ENCODE measurements at places on chromosomes 6 and 20.

DNA sequence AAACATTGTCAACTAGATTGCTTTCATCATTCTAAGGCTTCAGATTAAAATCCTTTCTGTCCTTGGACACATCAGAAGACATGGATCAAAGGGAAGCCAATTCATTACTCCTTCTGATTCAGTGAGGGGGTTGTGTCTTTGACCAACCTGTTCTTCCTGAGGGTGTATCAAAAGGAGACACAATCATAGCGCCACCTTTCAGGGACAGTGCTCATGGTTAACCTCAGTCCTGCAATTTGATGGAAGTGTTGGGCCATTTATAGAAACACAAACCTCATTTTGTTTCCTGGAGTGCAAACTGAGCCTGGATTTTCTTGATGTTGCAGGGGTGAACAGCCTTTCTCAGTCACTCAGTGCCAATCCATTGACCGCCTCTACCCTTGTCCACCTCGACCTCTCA, 163.9 kb upstream of the SCGN start:
- no peak for DNase-seq

- DNase-seq, result no peak
Measured at GRCh38 chr20:60904730-60905129, 347.3 kb upstream of the CDH4 start.

- DNase-seq, result no peak
Measured at GRCh38 chr6:397056-397455, 5.5 kb downstream of the IRF4 start.

- DNase-seq, result no peak
Measured at GRCh38 chr20:59835448-59836395, 97.7 kb downstream of the SYCP2 start.

- no peak for DNase-seq
Measured at GRCh38 chr20:52139986-52140385, 51.6 kb downstream of the ZFP64 start.

- DNase-seq, result no peak
Measured at GRCh38 chr6:52497652-52498408, 77.7 kb downstream of the EFHC1 start.

- DNase-seq, result no peak
Measured at GRCh38 chr20:50014570-50015562, 32.1 kb downstream of the SNAI1 start.

- DNase-seq, result no peak
Measured at GRCh38 chr20:46695892-46696291, 6.6 kb upstream of the TP53RK start.

- DNase-seq, result no peak
Measured at GRCh38 chr6:167668019-167668753, 158.5 kb upstream of the AFDN start.

GRCh38 chr6:13395272-13396237, 67.2 kb upstream of the TBC1D7 start:
- DNase-seq, result no peak

DNA sequence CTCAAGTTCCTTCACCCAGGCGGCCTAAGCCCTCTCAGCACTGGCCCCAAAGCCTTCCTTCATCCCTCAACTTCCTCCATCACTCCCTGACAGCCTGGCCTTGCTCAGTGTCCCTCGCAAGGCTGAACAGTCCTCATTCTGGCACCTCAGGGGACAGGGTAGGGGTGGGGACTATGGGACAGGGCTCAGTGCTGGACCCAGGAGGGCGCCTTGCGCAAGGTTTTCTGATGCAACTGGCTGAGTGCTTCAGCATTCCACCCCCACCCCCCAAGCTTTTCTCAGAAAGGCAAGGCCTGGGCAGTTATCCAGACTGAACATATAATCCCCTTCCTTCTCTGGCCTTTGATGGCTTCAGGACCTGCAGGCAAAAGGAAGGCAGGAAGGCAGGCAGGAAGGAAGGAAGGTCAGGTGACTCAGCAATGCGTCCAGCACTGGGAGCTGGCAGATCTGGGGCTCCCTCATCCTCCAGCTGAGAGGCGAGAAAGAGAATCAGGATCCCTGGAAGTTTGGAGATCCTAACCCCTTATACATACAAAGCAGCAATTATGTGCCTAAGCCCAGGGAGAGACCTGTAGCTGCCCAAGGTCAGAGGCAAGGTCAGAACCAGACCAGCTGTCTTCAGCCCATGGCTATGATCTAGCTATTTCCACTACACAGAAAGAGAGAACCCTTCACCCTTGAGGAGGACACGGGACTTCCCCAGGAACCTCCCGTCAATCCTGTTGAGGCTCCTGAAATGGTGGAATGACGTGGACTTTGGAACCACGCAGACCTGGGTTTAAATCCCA, 8.6 kb upstream of the TRIB3 start:
- DNase-seq, result no peak

DNA sequence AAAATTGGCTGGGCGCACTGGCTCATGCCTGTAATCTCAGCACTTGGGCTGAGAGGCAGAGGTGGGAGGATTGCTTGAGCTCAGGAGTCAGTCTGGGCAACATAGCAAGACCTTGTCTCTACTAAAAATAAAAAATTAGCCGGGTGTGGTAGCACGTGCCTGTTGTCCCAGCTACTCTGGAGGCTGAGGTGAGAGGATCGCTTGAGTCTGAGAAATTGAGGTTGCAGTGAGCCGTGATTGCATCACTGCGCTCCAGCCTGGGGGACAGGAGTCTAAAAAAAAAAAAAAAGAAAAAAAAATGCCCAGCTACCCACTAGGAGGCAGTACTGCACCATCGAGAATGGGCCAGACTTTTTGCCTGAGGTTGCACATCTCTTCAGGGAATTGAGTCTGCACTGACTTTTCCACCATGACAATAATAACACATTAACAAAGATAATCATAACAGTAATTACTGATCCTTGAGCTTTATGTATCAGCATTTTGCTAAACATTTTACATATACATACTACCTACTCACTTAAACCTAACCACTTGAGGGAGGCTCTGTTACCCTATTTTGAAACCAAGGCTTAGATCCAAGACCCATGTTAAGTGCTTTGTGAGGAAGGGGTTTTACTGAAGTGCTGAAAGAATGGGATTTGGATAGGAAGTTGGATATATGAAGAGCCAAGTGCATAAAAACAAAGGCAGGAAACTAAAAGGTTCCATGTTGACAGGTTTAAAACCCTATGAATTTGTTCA, 21.0 kb downstream of the SRSF3 start:
- no peak for DNase-seq

GRCh38 chr6:46052479-46052878, 36.8 kb upstream of the CLIC5 start:
- no peak for DNase-seq

- DNase-seq, result no peak
Measured at GRCh38 chr6:47258724-47259347, 50.9 kb downstream of the TNFRSF21 start.

DNA sequence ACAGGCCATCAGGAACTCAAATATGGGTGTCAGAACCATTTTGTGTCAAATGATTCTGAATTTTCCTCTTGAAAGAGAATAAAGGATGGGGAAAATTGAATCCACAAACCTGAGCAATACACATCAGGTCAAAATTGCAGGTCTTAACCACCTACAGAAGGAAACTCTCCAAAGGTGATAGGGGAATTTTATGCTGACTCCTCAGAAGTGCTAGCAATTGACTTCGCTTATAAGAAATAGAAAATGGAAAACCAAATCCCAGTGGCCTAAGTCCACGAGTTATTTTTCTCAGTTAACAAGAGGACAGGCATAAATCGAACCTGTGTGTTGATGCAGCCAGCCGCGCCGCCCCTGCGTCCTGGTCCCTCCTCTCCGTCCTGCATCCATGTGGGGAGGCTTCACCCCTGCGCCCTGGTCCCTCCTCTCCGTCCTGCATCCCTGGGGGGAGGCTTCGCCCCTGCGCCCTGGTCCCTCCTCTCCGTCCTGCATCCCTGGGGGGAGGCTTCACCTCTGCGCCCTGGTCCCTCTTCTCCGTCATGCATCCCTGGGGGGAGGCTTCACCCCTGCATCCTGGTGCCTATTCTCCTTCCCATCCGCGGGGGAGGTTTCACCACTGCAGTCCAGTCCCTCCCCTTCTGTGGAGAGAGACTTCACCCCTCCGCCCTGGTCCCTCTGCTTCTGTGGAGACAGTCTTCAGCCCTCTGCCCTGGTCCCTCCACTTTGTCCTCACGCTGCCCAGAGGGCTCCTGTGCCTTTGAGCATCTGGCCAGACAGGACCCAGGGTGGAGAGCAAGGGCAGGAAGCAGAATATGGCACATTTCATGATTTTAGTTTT, 230.3 kb downstream of the SMOC2 start:
- no peak for DNase-seq

Data from stimulated activated CD8-positive, alpha-beta memory T cell treated with anti-CD3 and anti-CD28 coated beads, Interleukin-12 subunit alpha, Interleukin-12 subunit beta, amount 100 ng/mL, for 4 hours (primary cell).